ENCODE measurements at places on chromosomes 5 and 9.

DNA sequence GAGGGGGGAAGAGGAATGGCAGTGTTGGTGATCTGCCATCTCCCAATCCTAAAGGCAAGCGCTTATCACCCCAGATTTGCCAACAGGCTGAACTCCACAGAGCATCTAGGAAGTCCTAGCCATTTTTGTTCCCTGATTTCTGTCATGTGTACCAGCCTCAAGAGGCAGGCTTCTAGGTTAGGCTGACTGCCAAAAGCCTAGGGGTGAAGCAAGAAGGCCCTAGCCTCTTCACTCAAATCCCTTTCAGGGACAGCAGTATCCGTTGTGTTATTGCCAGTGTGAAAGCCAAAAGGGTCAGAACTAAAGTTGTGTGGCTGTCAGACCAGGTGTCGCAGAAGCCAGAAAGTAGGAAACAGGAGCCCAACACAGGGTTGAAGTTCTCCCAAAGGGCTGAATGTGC is 14.7 kb downstream of the IGIP start:
- DNase-seq = no peak

GRCh38 chr9:38619556-38620447 is 594 bp downstream of the ANKRD18A start:
- peak; percentile 29 for DNase-seq

DNA sequence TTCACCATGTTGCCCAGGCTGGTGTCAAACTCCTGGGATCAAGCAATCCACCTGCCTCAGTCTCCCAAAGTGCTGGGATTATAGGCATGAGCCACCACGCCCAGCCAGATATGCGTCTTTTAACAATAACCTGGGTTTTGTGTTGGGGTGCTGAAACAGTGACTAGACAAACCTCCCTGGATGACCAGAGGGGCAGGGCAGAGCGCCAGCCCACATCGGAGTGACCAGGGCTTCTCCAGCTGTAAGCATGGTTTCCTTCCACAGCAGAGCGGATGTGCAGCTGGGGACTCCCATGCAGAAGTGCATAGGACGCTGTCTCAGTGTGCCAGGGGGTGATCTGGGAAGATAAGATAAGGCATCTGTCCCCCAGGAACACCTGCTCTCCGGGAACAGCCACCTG is 244.9 kb downstream of the IRX2 start:
- no peak for DNase-seq

GRCh38 chr5:111225926-111226325 is 1.7 kb downstream of the CAMK4 start:
- DNase-seq = no peak

DNA sequence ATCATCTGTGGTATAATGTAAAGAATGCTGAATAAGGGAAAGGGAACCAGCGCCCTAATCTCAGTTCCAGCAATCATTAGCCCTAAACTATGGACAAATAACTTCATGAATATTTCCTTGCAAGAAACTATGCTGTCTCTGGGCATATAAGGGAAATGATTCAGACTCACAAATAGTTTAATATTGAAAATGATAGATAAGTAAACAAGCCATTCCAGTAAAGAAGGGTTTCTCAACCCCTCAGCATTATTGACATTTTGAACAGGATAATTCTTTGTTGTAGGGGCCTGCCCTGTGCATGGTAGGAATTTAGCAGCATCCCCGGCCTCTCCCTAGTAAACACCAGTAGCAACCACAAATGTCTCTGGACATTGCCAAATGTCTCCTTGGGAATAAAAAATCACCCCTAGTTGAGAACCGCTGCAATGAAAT is 23.8 kb downstream of the C5 start:
- no peak for DNase-seq

- DNase-seq = no peak
Observed at GRCh38 chr5:76689321-76690036, 26.4 kb upstream of the F2R start.

DNA sequence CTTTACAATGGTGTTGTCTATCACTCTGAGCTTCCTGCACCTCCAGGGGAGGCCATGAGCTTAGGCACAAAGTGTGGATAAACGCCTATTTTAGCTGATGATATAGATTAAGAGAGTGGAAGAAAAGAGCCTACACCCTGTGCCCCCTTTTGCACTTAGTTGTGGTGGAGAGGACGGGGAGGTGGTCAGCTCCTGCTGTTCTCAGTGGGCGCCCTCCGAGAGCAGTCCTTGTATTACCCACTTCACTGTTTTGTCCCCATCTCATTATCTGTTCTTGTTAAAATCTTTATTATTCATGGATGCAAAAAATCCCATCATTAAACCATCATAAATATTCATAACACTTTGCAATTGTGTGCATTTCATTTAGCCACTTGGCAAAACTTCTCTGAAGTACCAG is 303.3 kb downstream of the EFNA5 start:
- DNase-seq = no peak

- peak; percentile 13 for DNase-seq
Observed at GRCh38 chr9:134887686-134888602, 7.3 kb downstream of the FCN2 start.

DNA sequence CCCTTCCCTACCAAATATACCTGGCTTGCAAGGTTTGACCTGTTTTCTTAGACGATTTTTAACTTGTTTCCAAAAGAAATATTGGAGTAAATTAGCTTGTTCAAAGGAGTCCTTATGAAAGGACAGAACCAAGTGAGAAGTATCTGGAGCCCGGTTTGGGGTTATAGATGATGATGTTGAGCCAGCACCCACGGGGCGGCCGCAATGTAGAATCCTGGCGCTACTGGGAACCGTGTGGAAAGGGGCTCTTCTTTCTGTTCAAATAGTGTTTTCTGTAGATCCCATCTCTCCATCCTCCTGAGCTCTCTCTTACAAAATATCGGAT is 517 bp upstream of the EXOSC2 start:
- no peak for DNase-seq

DNA sequence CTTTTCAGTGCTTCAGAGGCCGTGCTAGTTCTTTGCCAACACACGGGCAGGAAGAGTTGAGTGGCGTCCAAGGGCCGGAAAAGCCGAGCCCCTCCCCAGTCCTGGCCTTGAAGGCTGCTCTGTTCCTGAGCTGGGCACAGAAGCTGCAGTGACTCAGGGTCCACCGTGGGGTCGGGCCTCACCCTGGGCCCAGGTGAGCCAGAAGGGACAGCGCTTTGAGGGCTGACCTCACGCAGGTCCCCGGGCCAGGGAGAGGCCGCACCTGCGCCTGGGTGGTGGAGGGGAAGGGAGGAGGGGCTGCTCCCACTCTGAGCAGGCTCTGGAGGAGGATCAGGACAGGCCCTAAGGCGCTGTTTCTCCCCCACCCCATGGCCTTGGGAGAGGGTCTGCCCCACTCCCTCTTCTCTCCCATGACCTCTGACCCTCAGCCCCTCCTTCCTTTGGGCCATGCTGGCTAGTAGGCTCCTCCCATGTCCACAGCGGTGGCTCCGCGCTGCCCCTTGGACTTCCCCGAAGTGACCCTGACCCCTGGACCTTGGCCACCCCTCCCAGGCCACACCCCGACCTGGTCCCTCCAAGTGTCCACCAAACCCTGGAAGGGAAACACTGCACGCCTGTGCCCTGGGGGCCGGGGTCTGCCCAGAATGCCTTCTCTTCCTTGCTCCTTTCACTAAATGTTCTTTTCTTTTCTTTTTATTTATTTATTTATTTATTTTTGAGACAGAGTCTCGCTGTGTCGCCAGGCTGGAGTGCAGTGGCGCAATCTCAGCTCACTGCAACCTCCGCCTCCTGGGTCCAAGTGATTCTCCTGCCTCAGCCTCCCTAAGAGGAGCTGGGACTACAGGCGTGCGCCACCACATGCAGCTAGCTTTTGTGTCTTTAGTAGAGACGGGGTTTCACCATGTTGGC is 19.7 kb upstream of the SLC6A19 start:
- no peak for DNase-seq

DNA sequence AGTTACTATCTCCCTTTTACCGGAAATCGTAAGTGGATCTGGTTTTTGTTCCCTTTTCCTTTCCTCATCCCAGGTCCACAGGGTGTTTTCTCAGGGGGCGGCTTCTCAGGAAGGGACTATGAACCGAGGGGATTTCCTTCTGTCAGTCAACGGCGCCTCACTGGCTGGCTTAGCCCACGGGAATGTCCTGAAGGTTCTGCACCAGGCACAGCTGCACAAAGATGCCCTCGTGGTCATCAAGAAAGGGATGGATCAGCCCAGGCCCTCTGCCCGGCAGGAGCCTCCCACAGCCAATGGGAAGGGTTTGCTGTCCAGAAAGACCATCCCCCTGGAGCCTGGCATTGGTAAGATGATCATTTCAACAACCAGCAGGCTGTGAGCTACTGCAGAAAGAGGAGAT is 75.8 kb downstream of the GOLPH3 start:
- no peak for DNase-seq

DNA sequence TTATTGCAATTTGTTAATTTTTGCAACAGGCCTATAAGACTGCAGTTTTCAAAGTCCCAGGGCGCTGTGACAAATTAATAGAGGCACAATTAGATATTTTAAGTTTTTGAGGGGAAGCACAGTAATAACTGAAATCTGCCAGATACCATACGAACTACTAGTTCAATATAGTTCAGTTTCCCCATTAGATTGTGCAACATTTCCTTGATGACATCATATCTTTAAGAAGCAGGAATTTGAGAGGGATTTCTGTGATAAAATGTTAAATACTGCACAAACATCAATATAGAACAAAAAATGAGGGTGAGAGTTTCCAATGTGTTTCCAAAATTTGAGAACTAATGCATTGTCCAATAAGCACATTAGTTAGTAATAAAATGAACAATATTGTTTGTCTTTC is 56.7 kb upstream of the GRIN3A start:
- no peak for DNase-seq

DNA sequence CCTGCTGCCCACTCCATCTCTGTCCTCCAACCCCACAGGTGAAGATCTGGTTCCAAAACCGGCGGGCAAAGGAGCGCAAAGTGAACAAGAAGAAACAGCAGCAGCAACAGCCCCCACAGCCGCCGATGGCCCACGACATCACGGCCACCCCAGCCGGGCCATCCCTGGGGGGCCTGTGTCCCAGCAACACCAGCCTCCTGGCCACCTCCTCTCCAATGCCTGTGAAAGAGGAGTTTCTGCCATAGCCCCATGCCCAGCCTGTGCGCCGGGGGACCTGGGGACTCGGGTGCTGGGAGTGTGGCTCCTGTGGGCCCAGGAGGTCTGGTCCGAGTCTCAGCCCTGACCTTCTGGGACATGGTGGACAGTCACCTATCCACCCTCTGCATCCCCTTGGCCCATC is 6.4 kb upstream of the SLC6A7 start:
- no peak for DNase-seq

GRCh38 chr5:41482715-41483114 is 27.7 kb downstream of the PLCXD3 start:
- no peak for DNase-seq

DNA sequence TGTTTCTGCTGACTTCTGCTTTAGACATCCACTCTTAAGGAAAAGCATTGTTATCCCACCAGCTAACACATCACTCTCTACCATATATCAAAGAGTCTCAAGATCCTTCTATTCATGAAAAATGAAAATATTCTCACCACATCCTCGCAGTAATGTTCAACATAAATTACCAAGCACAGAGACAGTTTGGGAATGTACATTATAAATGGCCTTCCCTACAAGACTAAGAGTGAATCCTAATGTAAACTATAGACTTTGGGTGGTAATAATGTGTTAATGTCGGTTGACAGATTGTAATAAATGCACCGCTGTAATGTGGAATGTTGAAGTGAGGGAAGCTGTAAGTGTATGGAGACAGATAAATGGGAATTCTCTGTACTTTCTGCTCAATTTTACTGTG is 27.1 kb upstream of the KCNIP1 start:
- DNase-seq = no peak

DNA sequence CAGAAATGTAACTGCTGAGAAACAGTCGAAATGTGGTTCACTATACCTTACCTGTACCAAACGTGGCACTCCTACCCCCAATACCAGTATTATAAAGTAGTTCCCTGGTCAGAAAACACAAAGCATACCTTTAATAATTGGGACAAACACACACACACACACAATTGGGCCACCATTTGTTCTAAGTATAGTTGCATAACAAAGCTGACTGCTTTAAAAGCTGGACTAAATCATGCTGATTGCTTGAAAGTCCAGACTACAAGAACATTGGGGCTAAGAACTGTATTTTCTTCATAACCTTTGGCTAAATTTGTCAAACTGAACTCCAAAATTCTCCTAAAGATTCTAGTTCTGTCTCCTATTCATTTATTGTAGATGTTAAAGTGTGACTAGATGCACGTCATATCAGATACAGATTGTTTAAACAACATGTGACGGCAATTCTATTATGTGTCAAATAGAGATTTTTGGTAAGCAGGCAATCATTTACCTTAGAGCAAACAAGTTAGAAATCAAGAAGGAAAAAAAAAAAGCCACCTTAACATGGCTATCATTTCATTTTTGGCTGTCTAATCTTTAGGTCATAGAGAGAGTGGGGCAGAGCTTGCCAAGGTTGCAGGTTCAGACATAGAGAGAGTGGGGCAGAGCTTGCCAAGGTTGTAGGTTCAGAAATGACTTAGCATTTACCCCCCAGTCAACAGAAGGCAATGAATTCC is 265.1 kb downstream of the ARL15 start:
- no peak for DNase-seq

GRCh38 chr9:100590481-100590880 is 12.6 kb downstream of the CAVIN4 start:
- no peak for DNase-seq

- no peak for DNase-seq
Observed at GRCh38 chr5:16554110-16554509, 62.7 kb downstream of the RETREG1 start.

GRCh38 chr5:115816226-115817081 is at the start of gene CDO1:
TSS of gene CDO1 (minus strand) at chr5:115816659. CDS start at chr5:115816397, 262 bp downstream.
- peak; percentile 31 for DNase-seq

DNA sequence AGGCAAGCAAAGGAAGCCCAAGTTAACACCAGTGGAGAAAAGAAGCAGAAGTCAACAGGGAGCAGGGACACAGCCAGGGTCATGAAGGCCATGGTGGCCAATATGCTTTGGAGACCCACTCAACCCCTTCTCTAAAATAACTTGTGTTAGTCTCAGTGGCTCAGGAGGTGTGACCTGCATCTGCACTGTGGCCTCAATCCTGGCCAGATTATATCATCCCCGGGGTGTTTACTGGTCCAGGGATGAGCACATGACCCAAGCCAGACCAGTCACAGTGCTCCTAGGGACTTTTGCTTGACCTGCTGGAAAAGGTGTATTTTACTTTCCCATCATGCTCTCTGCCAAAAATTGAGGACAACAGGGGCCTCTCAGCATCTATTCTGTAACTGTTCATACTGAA is 105.2 kb downstream of the DPYSL3 start:
- DNase-seq = no peak

DNA sequence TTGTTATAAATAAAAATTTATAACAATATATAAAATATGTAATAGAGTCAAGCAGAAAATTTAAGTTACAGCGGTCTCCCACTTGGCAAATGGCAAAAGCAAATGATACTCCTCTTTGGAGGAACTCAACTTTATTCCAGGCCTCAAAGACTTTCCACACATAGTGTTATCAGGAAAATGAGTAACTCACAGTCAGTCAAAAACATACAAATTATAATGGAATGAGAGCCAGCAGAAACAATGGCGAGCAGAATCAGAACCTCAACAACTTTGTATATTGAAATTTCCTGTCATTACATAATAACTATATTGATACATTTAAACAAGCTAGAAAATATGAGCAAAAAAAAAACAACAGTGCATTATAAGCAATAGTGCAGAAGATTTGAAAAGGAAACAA is 45.2 kb downstream of the ABLIM3 start:
- DNase-seq = no peak

GRCh38 chr5:90518661-90519060 is 10.7 kb downstream of the LYSMD3 start:
- no peak for DNase-seq

Data from activated CD4-positive, alpha-beta memory T cell treated with anti-CD3 and anti-CD28 coated beads, Interleukin-2, amount 10 ng/mL, durations not matched to agents 7 days and 5 days (primary cell).